Erythroblast (primary cell): ENCODE measurements at places on chromosomes 3 and 15.

- no peak for DNase-seq
Observed at GRCh38 chr3:1191026-1191425, 98.2 kb downstream of the CNTN6 start.

GRCh38 chr3:149243540-149243939 is 21.9 kb upstream of the CP start:
- no peak for DNase-seq

DNA sequence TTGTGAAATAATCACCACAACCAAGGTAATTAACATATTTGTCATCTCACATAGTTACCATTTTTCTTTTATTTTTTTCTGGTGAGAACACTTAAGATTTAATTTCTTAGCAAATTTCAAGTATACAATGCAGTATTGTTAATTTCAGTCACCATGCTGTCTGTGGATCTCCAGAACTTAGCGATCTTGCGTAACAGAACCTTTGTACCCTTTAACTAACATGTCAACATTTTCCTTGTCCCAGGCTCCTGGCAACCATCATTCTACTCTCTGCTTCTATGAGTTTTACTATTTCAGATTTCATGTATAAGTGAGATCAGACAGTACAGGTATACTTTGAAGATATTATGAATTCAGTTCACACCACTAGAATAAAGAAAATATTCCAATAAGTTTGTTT is 154.4 kb downstream of the KCNAB1 start:
- no peak for DNase-seq

- no peak for DNase-seq
Observed at GRCh38 chr3:184786280-184786941, 25.6 kb upstream of the VPS8 start.

DNA sequence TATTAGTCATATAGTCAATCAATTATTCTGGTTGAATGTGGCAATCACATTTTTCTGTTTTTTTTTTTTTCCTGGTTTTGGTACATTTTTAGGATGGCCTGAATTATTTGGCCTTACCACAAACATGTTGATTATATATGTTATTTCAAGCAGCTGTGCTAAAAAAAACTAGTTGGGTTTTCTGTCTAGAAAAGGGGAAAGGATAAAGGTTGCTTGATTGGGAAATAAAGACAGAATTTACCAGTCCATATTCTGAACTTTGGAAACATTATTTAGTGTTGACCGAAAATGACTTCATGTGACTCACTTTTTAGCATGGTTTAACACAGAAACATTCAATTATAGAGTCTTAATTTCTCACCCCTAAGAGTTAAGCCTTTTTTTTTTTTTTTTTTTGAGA is 8.1 kb downstream of the MORF4L1 start:
- no peak for DNase-seq

GRCh38 chr3:107870096-107870495 is 220.7 kb downstream of the CD47 start:
- no peak for DNase-seq
